Hypothalamus (tissue), 51 donors: ENCODE measurements at places on chromosomes 3 and 15.
A peak's percentile ranks its signal among the peaks of the same experiment; 100 is the strongest.

GRCh38 chr3:73411993-73412392 is 212.7 kb downstream of the PDZRN3 start:
- DNase-seq: no peak

GRCh38 chr15:52254391-52254790 is 41.2 kb downstream of the MYO5C start:
- DNase-seq: no peak

- DNase-seq: no peak
Measured at GRCh38 chr15:55530861-55531313, 22.9 kb upstream of the DNAAF4 start.

- no peak for DNase-seq
Measured at GRCh38 chr15:74201710-74202420, 722 bp downstream of the STRA6 start.

- DNase-seq: no peak
Measured at GRCh38 chr15:99605490-99605931, 39.7 kb downstream of the MEF2A start.

DNA sequence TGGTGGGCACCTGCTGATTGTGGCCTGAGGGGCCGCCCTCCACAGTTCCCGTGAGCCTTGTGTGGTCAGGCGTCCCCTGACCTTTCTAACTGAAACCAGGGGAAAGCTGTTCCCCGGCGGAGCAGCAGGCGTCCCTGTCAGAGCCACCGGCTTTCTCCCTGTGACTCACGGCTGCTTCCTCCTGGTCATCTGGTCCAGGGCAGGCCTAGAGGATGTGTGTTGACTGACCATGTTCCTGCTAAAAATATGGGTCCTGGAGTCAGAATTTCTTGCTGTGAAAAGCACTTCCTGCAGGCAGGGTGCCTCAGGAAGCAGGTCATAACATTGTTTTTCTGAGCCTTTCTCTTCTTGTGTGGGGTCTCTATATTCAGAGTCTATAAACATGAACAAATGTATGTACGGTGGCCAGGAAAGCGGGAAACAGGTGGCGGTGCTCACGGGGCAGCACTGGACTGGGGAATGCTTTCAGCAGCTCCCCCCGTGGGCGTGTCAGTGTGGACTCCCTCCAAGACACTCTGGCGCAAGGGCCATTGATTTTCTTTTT is 38.4 kb upstream of the CGNL1 start:
- DNase-seq: no peak

GRCh38 chr15:66169625-66170024 is 83.9 kb downstream of the MEGF11 start:
- no peak for DNase-seq

GRCh38 chr3:10764259-10765051 is 51.6 kb upstream of the SLC6A11 start:
- no peak for DNase-seq

DNA sequence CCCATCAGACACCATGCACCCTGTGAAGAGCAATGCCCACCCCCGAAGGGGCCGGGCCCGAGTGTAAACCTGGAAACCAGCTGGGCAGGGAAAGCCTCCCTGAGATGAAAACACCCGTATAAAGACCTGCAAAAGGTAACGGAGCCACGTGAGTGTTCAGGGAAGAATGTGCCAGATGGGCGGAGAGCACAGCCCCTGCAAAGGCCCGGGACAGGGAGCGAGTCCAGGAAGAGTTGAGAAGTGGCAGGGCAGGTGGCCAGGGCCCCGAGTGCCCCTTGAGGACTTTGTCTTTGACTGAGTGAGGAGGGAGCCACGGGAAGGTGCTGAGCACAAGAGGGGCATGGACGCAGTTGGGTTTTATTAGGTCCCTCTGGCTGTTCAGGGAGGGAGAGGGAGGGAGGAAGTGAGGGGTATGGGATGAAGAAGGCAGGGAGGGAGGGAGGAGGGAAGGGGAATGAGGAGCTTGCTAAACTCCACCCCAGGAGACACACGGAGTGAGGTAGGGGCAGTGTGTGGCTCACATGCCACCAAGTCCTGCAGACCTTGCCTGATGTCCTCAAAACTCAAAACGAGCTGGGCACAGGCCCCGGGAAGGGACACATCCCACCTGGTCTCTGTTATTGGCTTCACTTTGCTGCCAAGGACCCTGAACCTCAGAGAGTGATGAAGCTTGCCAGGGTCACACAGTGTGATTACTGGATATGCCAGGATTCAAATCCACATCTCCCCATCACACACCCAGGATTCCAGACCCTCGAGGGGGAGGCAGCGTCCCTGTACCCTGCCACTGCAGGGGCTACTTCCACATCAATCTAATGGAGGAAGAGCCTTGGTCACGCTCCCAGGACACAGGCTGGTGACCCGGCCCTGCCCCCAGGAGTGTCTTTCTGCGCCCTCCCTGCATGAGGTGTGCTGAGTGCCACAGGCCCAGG is 49.1 kb upstream of the IQSEC1 start:
- no peak for DNase-seq

- no peak for DNase-seq
Measured at GRCh38 chr15:60387321-60387720, 10.5 kb downstream of the ANXA2 start.

DNA sequence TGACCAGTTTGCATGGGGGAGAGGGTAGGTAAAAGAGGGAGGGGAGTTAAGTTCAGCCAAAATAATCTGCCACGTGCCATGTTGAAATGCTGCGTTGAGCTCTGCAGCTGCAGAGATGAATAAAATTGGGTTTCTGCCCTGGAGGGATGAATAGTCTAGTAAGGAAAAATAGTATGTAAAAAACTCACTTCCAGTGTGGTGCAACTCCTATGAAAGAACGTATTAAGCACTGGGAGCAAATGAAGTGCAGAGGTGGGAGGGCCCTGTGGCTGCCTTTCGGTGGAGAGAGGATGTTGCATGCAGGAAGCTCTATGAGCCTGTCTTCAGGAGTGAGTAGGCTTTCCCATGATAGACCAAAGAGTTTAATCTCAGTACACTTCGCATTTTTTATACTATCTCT is 8.6 kb downstream of the CEP63 start:
- DNase-seq: no peak

GRCh38 chr3:58074116-58074715 is 66.0 kb downstream of the FLNB start:
- DNase-seq: no peak

GRCh38 chr3:195139876-195140240 is 131.1 kb downstream of the XXYLT1 start:
- no peak for DNase-seq

- no peak for DNase-seq
Measured at GRCh38 chr3:121748680-121749275, 763 bp downstream of the GOLGB1 start.

DNA sequence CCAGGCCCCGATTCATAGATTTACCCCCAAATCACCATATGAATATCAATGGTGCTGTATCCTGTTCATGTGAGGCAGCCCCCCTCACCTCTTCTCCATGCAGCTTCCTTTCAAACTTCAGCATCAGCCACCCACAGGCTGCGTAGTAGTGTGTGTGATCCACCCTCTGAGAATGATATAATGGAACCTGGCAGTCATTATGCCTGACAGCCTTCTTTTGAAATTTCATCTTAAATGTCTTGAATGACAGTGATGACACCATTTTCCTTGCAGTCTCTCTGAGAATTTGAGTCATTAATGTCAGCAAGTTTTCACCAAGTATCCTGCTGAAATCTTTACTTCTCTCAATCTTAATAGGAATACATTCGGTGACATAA is 3.5 kb upstream of the CLRN1 start:
- DNase-seq: no peak

- DNase-seq: peak; percentile 19
Measured at GRCh38 chr15:64905119-64905831, 6.4 kb upstream of the ANKDD1A start.

DNA sequence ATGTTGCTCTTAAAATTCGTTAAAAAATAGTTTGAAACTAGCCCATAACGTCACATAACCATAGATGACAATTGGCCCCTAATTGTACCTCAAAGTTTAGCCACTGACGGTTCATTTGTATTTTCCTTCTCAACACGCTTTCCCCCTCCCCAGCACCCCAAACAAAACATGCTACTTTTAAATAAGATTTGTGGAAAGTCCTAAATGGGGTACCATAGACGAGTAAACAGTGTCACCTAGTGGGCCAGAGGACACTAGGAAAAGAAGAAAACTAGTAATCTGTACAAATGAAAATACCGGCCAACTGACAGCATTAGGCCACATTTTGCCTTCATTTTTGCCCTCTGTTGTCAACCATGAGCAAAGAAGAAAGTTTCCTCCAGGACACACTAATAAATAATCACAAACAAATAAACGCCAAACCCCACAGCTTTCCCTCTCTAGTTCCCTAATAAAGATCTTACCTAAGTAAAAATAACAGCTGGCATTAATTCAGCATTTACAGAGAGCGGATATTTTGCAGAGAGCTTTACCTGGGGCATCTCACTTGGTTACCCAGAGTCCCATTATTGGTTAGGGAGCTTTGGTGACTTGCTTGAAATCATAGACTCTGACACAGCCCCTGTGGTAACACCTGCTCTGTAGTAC is 175.1 kb upstream of the ATP11B start:
- no peak for DNase-seq

DNA sequence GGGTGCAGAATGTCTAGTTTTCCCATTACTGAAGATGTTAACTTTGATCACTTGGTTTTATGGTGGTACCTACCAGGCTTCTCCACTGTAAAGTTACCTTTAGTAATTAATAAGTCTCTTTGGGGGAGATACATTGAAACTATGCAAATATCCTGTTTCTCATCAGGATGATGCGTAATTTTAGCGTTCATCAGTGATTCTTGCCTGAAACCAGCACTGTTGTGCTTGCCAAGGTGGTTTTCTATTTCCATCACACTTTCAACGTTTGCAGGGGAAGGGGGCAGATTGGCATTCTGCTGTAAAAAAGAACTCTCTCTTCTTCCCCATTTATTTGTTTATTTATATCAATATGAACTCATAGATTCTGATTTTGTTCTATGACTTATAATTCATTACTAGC is 61.0 kb downstream of the SSR3 start:
- no peak for DNase-seq

- no peak for DNase-seq
Measured at GRCh38 chr3:64129581-64129980, 95.7 kb downstream of the PRICKLE2 start.

- no peak for DNase-seq
Measured at GRCh38 chr15:93141371-93141794, 52.4 kb upstream of the RGMA start.

DNA sequence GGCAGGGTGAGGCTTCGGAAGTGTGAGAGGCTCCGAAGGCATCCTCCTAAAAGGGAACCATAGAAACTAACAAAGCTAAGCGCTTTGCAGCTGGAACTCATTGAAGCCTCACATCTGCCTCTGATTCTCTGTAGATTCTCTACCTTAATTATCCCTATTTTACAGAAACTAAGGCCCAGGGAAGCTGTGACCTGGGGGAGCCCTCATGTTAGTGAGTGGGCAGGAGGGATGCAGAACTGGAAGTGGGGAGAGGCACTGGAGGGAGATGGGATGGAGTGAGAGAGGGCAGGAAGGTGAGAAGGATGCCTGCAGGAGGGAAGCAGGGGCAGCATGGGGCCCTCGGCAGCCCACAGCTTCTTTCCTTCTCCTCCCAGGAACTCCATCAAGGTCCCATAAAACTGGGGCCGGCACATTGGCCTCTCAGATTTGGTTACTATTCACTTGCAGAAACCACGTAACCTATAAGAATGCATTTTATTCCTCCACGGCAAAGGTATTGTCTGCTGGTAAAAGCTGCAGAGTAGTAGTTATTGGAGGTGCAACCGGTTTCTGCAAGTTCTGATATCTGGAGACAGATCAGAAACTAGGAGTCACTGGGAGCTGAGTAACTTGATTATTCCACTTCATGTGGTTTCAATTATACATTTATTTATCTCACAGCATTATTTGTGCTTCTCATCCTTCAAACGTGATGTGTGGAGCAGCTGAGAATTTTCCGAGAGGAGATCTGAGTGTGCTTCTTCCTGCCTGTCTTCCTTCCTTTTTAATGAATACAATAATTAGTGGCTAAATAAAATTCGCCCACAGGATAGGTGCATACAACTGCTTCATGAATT is 24.0 kb upstream of the CHCHD6 start:
- no peak for DNase-seq
